Stimulated activated CD4-positive, alpha-beta T cell treated with anti-CD3 and anti-CD28 coated beads, Interleukin-15, amount 100 ng/mL, for 48 hours (primary cell): ENCODE measurements at places on chromosomes 7 and 10.

GRCh38 chr10:59704630-59705029 is 5.0 kb downstream of the SLC16A9 start:
- DNase-seq: no peak

DNA sequence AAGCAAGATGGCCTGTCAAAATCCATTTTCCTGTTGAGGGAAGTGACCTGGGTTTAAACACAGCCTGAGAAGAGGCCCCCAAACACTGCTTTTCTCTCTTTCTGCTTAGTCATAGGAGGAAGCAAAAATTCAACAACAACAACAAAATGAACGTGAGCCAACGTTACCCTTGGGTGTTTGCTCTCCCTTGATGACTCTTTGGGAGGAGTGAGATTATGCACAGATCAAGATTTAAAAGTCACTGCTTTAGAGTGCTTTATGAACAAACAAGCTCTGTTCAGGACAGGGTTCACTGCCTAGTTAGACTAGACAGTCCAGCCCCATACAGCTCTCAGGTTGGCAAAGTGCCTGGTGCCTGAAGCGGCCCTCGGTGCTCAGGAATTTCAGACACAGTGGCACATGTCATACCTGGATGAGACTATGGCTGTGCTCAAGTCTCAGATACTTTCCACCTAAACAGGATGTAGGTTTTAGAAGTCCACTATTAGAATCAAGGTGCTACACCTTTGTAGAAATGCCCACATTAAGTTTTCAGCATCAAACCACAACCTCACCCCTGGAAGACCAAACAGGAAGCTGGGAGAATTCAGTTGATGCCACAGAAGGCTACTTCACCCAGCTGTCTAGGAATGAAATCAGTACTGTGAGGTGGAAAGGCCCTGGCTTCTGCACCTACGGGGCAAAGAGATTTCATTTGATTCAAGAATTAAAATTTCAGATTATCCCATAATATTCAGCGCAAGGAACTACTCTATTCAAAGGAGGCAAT is 38.7 kb downstream of the DENND11 start:
- DNase-seq: no peak

GRCh38 chr7:67766906-67767410 is 770.3 kb downstream of the TYW1 start:
- no peak for DNase-seq

GRCh38 chr10:15868006-15868405 is 7.7 kb upstream of the MINDY3 start:
- DNase-seq: no peak

GRCh38 chr7:33039257-33039902 is 23.2 kb downstream of the NT5C3A start:
- no peak for DNase-seq

DNA sequence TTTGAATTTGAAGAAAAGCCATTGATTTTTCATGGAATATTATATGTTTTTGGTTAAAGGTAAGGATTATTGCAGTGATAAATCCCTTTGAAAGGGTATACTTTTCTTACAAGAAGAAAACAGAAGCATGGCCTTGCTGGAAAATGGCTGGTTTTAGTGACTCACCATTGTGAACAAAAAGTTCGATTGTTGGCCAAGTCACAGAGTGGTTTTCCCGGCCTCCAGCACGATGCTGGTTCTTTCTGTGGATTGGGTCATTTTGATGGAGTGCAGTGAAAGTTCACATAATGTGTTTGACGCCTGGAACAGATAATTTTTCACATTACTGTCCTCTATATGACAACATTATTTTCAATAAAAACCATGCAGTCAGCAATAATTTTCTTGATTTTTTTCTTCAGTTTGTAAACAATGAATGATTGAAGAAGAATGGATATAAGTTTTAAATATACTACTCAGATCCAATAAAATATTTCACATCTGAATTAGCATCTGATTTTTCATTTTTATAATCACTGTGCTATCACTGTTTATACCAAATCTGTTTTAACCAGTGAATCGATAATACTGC is 60.9 kb downstream of the RBM20 start:
- no peak for DNase-seq
